ENCODE measurements at places on chromosomes 11 and 22.

DNA sequence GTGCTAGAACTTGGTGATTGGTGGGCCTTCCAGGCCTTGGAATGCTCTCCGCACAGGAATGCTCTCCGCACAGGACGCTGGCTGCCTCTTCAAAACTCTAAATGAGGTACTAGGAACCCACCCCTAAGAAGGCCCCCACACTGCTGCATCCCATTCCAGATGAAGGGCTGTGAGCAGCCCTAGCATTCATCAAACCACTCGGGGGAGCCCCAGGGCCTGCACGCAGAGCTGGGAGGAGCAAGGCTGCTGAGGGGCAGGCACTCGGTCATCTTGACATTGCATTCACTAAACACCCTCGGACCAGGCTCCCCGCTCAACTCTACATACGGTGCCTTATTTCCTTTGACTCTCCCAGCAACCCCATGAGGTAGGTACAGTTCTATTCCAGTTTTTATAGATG lies 49.2 kb upstream of the EMID1 start:
- DNase-seq, result no peak

DNA sequence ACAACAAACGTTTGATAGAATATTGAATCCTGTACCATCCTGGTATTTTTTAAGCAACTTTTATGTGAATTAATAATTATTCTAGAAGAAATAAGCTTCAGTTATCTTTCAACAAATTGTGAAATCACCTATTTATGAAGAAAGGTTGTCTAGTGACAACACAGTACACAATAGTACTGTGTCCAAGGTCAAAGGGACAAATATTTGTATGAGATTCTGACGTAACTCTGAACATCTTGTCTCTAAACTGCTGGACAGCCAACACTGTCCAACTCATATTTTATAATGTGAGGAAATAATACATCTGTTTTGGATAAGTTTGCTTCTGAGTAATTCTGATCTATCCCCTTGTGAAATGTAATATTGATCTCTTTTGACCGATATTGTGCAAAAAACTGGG lies 18.9 kb downstream of the CASP5 start:
- DNase-seq, result no peak

- DNase-seq, result peak; percentile 6
Observed at GRCh38 chr22:47628477-47629272, 866.2 kb downstream of the TBC1D22A start.

GRCh38 chr11:77770629-77771028 lies 49.9 kb downstream of the RSF1 start:
- DNase-seq, result no peak

GRCh38 chr11:28528217-28528616 lies 420.0 kb downstream of the METTL15 start:
- no peak for DNase-seq

- DNase-seq, result peak; percentile 27
Observed at GRCh38 chr22:27879923-27880322, 39.1 kb downstream of the PITPNB start.

- no peak for DNase-seq
Observed at GRCh38 chr22:43792905-43793304, 19.2 kb downstream of the EFCAB6 start.

GRCh38 chr11:92917927-92918326 lies 51.5 kb upstream of the MTNR1B start:
- DNase-seq, result no peak

DNA sequence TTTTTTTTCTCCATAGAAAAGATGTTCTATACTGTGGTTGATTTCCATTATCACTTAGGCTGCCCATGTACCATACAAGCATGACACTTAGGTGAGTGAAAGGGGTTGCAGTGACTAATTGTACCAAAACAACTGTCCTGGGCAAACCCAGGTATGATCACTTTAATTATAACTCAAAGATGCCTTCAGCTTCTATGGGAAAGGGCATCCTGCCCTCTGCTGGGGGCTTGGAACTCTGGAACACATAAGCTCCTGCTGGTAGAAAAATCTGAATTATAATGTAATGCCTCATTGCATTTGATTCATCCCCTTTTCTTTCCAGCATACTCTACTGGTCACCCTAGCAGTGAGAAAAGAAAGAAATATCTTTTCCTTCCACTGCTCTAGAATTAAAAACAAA lies 206.3 kb downstream of the DDX10 start:
- DNase-seq, result peak; percentile 14

DNA sequence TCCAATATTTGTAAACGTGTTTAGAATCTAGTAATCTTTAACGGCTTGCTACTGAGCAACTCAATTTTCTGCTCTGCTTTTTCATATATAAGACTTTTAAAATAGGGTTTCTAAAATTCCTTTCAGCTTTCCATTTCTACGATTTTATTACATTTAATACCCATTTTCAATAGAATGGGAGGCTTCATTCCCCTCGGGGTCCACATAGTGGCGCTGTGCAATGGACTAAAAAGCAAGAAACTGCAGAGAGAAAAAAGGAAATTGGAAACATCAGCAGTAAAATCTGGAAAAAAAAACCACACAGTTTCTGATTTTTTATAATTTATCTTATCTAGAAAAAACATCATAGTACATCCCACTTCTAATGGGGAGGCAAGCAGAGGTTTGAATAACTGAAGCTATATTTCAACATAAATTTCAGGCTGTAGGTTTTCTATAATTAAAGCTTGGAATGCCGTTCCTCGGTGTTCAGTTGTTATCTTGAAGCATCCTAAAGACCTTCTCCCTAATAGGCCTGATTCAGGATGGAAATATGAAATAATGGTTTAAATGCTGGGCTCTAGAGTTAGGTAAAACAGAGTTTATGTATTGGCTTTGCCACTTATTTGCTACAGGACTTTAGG lies 18.7 kb upstream of the JHY start:
- peak; percentile 41 for DNase-seq

- no peak for DNase-seq
Observed at GRCh38 chr11:60788401-60789125, 3.4 kb downstream of the MS4A10 start.

DNA sequence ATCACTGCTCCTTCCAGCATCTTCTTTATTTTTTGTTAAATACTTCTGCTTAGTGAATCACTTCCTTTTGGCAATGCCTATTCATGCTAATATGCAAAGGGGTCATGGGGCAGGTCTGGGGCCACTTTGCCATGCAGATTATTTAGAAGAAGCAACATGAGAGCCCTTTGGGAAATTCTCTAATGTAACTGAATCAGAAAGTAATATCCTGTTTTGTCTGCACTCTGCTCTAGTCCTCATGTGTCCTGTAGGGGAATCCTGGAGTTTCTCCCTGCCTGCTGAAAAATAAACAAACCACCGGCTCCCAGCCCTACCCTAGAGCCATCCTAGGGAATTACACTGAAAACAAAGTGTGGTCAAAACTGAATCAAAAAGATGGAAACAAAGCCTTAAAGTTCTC lies 176.5 kb upstream of the POU2AF2 start:
- peak; percentile 28 for DNase-seq

GRCh38 chr11:60528465-60528864 lies 13.3 kb downstream of the MS4A13 start:
- no peak for DNase-seq

- no peak for DNase-seq
Observed at GRCh38 chr11:8025123-8025522, 38.0 kb downstream of the EIF3F start.

DNA sequence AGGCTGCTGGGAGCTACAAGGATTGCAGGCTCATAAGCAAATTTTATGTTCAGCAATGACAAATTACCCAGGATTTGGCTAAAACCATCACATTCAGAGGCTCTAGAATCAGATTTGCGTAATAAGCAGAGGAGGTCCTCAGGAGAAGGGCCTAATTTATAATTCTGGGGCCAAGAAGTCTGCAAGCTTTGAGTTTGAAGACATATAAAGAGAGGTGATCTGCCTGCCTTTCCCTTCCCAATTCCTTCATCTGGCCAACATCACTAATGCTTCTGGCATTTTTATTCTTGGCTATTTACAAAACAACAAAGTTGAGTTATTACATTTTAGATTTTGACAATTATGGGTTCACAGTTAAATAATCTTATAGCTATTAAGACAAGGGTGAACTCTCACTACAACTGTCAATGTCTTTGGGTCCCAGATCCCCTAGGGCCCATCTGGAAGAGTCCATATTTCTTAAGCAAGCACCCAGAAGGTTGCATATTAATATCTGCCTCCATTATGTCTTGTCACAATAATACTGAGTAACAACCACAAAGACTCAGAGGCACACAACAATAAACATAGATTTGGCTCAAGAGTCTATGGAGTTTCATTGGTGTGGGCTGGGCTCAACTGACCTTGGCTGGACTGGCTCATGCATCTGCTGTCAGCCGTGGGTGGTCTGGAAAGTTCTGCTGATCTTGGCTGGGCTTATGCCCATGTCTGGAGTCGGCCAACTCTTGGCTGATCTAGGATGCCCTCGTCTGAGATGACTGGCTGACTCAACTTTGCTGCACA lies 67.2 kb upstream of the CD82 start:
- DNase-seq, result no peak

DNA sequence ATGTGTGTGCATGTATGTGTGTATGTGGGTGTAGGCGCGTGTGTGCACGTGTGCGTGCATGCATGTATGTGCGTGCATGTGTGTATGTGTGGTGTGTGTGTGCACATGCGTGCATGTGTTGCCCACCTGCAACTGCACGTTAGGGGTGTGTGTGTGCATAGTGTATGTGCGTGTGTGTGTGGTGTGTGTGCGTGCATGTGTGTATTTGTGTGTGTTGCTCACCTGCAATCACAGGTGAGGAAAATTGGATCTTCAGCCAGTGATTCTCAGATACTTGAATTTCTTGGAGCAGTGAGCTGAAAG lies 54.3 kb downstream of the ST14 start:
- DNase-seq, result peak; percentile 5

DNA sequence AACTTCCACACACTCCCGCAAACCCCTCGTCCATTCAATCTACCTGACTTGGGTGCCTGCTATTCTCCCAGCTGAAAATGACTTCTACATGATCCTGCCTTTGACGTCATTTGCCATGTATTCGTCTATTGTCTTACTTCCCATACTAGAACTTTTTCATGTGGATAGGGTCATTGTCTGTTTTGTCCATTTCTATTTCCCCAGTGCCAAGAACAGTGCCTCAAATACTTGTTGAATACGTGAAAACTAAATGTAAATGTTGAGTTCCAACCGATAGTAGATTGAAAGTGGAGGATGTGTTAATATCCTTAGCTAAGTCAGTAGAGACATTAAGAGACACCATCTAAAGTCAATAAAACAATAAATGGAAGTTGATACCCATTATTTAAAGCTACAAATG lies 935 bp downstream of the TRIM68 start:
- no peak for DNase-seq

- no peak for DNase-seq
Observed at GRCh38 chr11:80165744-80166143, 724.9 kb upstream of the TENM4 start.

DNA sequence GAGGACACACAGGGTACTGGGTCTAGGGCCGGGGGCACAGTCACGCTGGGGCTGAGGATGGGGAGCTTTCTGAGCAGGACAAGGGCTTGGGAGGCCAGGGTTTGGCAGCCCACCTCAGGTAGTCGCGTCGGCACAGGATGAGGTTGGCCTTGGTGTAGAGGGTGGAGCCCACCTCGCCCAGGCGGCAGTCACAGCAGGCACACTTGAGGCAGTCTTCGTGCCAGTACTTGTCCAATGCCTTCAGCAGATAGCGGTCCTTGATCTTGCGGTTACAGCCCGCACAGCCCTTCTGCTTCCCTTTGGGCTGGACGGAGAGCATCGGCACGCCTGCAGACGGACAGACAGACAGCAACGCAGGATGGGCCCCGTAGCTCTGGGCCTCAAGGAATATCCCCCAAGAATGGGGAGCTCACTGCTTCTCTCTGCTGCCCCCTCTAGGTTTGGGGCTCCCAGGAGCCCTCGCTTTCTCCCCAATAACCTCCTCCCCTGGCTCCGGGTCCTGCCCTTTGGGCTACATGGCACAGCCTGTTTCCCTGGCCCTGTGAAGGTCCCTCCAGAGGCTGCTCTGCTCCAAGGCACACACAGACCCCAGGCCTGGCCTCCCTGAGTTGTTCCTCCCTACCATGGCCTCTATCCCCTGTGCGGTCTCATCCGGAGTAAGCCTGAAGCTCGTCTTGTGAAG lies 33.4 kb downstream of the LMO1 start:
- no peak for DNase-seq

GRCh38 chr11:986270-986951 lies 50.1 kb downstream of the MUC6 start:
- DNase-seq, result no peak

- no peak for DNase-seq
Observed at GRCh38 chr22:20602609-20603164, 95.3 kb downstream of the MED15 start.

DNA sequence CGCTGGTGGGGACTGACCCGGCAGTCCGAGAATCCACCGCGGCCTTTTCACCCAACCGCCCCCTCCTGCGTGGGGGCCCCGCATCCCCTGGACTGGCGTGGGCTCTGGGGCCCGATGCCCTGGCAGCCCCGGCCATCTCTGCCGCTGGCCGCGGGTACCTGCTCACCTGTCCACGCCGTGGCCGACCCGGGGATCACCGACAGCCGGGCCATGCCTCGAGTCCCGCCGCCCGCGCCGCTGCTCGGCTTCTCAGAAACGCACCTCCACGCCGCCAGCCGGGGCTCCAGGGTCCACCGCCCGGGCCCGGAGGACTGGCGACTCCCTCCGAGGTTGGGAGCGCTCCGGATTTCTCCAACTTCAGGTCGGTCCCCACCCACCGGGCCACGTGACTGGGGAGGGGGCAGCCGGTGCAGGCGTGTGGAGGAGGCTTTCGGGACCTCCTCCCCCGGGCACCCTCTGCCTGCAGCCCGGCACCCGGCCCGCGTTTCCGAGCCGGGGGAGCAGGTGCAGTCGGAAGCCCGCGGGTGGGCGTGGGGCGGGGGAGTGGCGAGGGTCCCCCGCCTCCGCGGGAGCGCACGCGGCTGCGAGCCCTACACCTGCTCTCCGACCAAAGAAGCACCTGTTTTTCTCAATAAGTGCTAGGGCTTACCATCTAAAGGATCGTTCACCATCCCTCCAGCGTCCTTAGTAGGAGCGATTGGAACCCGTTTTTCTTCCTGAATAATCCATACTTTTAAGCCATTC lies 554 bp upstream of the NRIP3 start:
- DNase-seq, result no peak

DNA sequence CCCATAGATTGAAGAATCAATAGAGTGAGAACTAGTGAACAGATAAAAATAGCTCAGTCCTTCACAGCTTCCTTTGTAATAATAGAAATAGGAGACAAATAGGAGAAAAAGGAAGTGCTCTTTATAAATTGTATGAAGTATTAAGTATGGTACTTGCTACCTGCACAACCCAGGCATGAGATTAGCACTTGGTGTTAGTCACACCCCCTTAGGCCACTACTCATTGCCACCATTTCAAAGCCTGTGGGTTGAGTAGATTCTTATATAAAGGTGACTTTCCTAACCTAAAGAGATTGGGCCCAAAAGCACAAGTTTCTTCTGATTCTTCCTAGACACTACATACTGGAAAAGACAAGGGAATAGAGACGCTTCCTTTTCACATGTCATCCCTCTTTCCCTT lies 37.7 kb upstream of the ADORA2A start:
- no peak for DNase-seq

DNA sequence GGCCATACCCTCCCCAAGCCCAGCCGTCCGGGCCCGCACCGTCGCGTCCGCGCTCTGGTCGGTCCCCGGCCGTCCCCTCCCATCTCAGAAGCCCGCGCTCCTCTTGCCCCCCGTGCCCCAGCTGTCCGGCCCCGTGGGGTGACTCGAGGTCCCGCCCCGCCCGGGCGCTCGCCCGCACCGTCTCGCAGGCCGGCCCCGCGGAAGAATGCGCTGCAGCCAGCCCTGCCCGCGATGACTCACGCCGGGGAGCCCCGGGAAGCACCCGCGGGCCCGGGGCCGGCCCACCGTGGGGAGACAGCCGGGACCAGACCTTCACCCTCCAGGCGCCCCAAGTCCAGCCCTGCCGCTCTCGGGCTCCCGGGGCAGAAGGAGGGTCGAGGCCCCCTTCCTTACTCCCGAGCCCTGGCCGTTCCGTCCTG lies 320 bp upstream of the PHLDA2 start:
- peak; percentile 67 for DNase-seq

Measured in CD4-positive, alpha-beta T cell treated with Interleukin-4 for 1 hour (primary cell).